Uterine smooth muscle cell (primary cell): ENCODE measurements at places on chromosomes 16 and 17. TPM values are rescaled to one million over a fixed set of nuclear protein-coding genes. Genes with fewer than 3 reads are reported as not detected.

PHOSPHO1 gene
- total RNA-seq, result not detected in 2 replicates

ITGAL gene
- not detected in 2 replicates for total RNA-seq

SLC5A2 gene
- total RNA-seq, result under 0.01 TPM in 1 of 2 replicates, not detected in the other

FSCN2 gene
- 1.5 and 4.6 TPM in 2 replicates for total RNA-seq

TAC4 gene
- not detected in 2 replicates for total RNA-seq

CDRT15 gene
- not detected in 2 replicates for total RNA-seq

SEC14L1 gene
- 22.9 and 27.7 TPM in 2 replicates for total RNA-seq

PPP1R1B gene
- total RNA-seq, result not detected in 2 replicates

GPR142 gene
- not detected in 2 replicates for total RNA-seq

RAB26 gene
- total RNA-seq, result 1.1 and 1.4 TPM in 2 replicates

CCL16 gene
- total RNA-seq, result not detected in 2 replicates

MYH13 gene
- total RNA-seq, result not detected in 2 replicates

CCL4 gene
- not detected in 2 replicates for total RNA-seq

SOST gene
- not detected in 2 replicates for total RNA-seq

NPIPB2 gene
- 1.7 and 6.2 TPM in 2 replicates for total RNA-seq

TEX19 gene
- 0.12 TPM in 1 of 2 replicates, not detected in the other for total RNA-seq

KRT39 gene
- 0.11 TPM in 1 of 2 replicates, not detected in the other for total RNA-seq

SMPD3 gene
- under 0.01 and 0.12 TPM in 2 replicates for total RNA-seq

HOXB13 gene
- not detected in 2 replicates for total RNA-seq

MT1F gene
- 0.22 TPM in 1 of 2 replicates, not detected in the other for total RNA-seq
